ENCODE measurements at places on chromosomes 13 and 19.

DNA sequence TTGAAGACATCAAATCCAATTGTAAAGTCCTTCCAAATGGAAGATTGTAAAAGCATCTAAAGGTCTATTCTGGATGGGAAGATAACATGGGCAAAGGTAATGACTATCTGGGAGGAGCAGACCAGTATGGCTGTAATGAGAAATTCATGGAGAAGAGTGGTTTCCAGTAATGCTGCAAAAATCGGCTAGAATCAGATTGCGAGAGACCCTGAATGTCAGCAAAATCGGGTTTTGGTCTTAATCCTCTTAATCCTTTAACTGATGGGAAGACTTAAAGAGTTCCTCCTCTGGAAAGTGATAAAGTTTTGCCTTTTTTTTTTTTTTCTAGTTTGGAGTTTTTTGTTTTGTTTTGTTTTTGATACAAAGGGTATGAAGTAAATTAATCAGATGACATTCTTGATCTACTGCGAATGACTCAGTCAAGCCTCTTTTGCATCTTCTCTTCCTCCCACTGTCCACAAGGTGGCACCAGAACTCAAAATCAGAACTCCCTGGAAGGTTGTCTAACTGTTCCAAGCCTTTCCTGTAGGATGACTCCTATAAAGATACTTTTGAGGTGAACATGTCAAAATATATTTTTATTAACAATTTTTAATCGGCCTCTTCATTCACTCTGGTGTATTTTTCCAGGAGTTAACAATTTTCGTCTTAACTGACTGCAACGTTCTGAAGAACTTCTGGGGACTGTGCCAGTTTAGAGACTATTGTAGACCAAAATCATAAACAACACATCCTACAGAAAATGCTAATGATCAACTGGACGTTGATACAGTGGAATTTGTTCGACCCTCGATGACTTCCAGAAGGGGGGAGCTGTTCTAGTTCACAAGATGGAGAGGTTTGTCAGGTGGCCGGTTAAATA lies 213.3 kb upstream of the MIR17HG start:
- H3K4me1 ChIP-seq, result no peaks in the 10 kb centered on the region
- no peaks in the 10 kb centered on the region for H3K36me3 ChIP-seq
- peaks cover 9% of the 10 kb centered on the region for H3K27me3 ChIP-seq
- no peak for DNase-seq
- no peak overlapping the region for H3K27ac ChIP-seq

GRCh38 chr19:49071860-49072547 lies 495 bp downstream of the KCNA7 start:
- no peak overlapping the region for H3K27ac ChIP-seq
- peaks cover 76% of the 10 kb centered on the region for H3K27me3 ChIP-seq
- peaks cover 9% of the 10 kb centered on the region for H3K36me3 ChIP-seq
- H3K4me3 ChIP-seq, result peak overlapping the region; percentile 61
- no peak for DNase-seq

- no peaks in the 10 kb centered on the region for H3K27me3 ChIP-seq
- H3K4me1 ChIP-seq, result peaks cover 1% of the 10 kb centered on the region
Observed at GRCh38 chr19:2255982-2256685, at the start of gene JSRP1. Gene JSRP1 (minus strand): TSS chr19:2256417. CDS start chr19:2255314, 1,103 bp downstream.

GRCh38 chr13:94622344-94622743 lies 20.7 kb downstream of the GPR180 start:
- DNase-seq, result no peak
- H3K4me1 ChIP-seq, result no peaks in the 10 kb centered on the region
- H3K36me3 ChIP-seq, result peaks cover 73% of the 10 kb centered on the region
- H3K4me3 ChIP-seq, result no peak overlapping the region
- H3K27ac ChIP-seq, result no peak overlapping the region

DNA sequence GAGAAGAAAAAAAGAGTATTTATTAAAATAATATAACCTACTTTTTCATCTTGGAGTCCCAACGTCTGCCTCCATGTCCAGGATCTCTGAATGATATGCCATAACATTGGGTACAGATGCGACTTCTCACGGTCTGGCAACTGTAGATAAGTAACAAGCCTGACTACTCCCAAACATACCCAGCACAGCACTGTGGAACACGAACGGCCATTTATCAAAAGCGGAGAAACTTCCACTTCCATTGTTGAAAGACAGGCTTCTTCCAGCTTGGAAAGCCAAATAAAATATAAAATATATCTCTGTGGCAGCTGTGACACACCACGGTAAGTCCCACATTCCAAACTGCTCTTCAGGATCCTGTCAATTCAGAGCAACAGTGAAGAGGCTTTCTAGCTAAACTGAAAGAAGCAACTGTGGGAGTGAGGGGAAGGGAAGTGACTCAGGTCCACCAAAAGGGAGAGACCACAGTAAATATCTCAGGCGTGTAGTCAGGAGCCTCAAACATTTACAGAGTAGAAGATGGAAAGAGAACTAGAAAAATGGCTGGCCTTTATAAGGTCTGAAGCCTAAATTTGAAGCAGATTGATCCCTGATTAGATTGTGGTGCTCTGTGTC lies 331.7 kb downstream of the LIG4 start:
- H3K4me3 ChIP-seq, result no peak overlapping the region
- H3K27ac ChIP-seq, result no peak overlapping the region
- H3K36me3 ChIP-seq, result peaks cover 3% of the 10 kb centered on the region
- DNase-seq, result no peak
- no peaks in the 10 kb centered on the region for H3K4me1 ChIP-seq
- H3K27me3 ChIP-seq, result no peaks in the 10 kb centered on the region

DNA sequence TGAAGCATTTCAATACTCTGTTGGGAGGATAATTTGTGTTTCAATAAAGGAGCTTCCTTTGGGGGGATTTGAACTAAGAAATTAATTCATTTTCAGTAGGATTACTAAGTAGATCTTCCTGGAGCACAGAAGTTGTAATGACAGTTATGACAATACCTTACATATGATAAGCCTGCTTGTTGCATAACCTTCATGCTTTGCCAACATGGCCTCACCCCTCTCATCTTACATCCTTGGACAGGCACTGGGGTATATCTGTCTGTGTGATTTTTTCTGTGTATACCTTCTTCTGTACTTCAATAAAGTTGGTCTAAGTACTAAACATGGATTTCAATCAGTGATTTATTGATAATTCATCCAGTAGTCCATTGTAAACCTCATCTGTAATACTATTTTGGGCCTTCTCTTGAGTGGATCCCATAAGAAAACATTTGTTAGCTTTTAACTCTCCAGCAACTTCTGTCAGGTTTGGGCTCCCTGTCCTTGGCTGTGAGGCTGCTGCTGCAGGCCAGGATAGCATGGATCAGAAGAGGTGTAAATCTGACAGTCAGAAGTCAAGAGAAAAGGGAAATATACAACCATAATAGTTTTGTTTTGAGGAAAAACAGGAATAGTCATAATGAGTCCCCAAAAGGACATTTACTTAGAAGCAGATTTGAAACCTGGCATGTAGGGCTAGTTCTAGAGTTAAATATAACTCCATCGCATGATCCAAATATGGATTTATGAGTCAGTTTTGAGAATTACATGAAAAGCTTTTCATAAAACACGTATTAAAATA lies 422.2 kb downstream of the KLF5 start:
- H3K27me3 ChIP-seq, result no peaks in the 10 kb centered on the region
- H3K4me3 ChIP-seq, result no peak overlapping the region
- no peak overlapping the region for H3K27ac ChIP-seq
- DNase-seq, result no peak

DNA sequence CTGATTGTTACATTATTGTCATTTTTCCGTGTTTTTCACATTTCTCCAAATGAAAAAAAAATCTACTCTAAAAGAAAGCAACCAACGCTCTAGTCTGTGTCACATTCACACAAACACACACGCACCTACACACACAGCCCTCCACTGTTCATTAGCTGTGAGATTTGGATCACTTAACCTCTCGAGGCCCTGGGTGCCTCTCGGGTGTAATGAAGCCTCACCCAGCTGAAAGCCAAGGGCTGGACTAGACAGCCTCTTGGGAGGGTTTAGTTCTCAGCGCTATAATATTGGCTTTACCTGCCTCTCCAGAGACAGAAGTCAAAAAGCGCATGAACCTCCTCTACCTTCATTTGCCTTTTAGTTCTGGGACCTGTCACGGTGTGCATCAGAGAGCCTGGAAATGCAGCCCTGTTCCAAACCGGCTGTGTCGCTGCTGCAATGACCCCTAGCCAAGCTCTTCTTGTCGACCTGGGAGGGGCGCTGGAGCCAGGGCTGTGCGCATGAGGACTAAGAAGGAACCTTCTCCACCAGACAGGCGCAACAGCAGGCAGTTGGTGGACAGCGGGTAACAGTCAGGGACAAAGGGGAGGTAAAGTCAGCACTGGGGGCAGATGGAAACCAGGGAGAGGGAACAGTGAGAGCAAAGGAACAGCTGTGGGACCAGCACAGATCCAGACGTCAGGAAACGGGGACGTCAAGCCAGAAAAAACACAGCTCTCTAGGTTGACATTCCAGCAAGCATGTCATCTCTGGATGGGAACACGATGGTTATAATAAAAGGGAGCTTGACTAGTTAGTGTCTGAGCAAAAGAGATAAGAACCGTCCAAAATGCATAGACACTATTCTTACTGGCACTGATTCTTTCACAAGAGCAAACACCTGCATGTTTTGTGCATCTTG lies 375.9 kb downstream of the EFNB2 start:
- no peak for DNase-seq
- no peaks in the 10 kb centered on the region for H3K4me1 ChIP-seq
- no peaks in the 10 kb centered on the region for H3K36me3 ChIP-seq
- no peaks in the 10 kb centered on the region for H3K27me3 ChIP-seq
- no peak overlapping the region for H3K27ac ChIP-seq
- H3K4me3 ChIP-seq, result no peak overlapping the region

GRCh38 chr13:33319859-33320258 lies 34.3 kb upstream of the STARD13 start:
- no peaks in the 10 kb centered on the region for H3K36me3 ChIP-seq
- H3K27ac ChIP-seq, result no peak overlapping the region
- no peak overlapping the region for H3K4me3 ChIP-seq
- peaks cover 13% of the 10 kb centered on the region for H3K27me3 ChIP-seq
- no peaks in the 10 kb centered on the region for H3K4me1 ChIP-seq
- no peak for DNase-seq

DNA sequence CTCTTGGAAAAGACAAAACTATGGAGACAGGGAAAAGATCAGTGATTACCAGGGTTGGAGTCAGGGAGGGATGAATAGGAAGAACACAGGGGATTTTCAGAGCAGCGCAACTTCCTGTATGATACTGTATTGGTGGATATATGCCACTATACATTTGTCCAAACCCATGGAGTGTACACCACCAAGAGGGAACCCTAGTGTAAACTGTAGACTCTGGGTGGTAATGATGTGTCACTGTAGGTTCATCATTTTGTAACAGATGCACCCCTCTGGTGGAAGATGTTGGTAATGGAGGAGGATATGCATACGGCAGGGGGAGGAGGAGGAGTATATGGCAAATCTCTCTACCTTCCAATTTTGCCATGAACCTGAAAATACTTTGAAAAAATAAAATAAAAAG lies 68.1 kb downstream of the UFM1 start:
- peaks cover 5% of the 10 kb centered on the region for H3K4me1 ChIP-seq
- peaks cover 3% of the 10 kb centered on the region for H3K27me3 ChIP-seq
- no peak overlapping the region for H3K4me3 ChIP-seq

DNA sequence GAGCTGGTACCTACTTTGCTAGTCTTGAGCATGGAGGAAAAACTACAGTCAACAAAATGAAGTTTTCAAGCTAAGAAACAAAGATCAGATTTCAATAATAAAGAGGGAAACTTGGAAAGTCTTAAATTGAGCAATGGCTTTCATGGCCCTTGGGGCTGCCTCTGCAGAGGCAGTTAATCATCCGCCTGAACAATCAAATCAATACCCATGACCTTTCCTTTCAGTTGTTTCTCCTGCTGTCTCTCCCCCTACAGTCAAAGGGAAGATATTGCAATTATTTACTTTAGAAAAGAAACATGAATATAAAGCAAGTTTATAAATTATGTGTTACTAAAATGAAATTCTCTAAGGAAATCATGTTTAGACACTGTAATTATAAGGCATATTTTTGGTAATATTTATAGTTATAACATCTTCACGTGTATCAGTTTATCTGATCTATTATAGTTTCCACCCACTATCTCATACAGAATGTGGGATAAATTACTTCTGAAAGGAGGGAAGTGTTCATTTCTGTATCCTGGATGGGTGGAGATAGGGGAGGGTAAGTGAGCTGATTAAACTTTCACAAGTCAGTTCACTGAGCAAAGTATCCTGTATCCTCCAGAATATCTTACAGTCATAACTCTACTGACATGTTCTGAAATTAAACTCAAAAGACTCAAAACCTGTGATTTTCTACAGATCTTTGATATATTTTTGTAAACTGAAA lies 72.4 kb upstream of the TSC22D1 start:
- DNase-seq, result no peak
- no peak overlapping the region for H3K4me3 ChIP-seq
- H3K27me3 ChIP-seq, result peaks cover 11% of the 10 kb centered on the region
- no peaks in the 10 kb centered on the region for H3K36me3 ChIP-seq
- no peaks in the 10 kb centered on the region for H3K4me1 ChIP-seq
- H3K27ac ChIP-seq, result no peak overlapping the region

- no peaks in the 10 kb centered on the region for H3K4me1 ChIP-seq
- no peaks in the 10 kb centered on the region for H3K27me3 ChIP-seq
- H3K36me3 ChIP-seq, result no peaks in the 10 kb centered on the region
- no peak overlapping the region for H3K27ac ChIP-seq
- DNase-seq, result no peak
Observed at GRCh38 chr13:70755456-70755855, 647.2 kb upstream of the KLHL1 start.

DNA sequence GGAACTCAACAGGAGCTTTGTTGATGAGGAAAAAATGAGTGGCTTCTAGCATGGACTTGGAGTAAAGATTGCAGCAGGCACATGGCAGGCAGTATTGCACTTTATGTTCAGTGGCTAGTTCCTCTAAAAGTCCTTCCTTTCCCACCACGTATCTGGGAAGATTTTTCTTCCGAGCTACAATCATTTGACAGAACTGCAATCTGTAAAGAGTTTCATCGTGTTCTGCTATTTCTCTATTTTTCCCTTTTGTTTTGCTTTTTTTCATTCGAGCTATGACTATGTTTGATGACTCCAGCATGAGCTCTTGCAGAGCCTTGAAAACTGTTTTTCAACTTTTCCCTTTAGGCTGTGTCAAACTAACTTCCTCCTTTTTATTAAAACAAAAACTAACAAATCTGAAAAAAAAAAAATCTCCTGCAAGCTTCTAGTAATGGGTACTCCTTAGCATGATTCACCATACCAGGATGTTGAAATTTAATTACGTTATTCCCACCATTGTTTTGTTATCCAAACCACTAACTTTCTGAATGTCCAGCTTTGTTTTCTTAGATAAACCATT lies 12.3 kb downstream of the CLDN10 start:
- no peak overlapping the region for H3K27ac ChIP-seq
- no peak for DNase-seq
- no peaks in the 10 kb centered on the region for H3K4me1 ChIP-seq
- no peaks in the 10 kb centered on the region for H3K36me3 ChIP-seq
- peaks cover 8% of the 10 kb centered on the region for H3K27me3 ChIP-seq

DNA sequence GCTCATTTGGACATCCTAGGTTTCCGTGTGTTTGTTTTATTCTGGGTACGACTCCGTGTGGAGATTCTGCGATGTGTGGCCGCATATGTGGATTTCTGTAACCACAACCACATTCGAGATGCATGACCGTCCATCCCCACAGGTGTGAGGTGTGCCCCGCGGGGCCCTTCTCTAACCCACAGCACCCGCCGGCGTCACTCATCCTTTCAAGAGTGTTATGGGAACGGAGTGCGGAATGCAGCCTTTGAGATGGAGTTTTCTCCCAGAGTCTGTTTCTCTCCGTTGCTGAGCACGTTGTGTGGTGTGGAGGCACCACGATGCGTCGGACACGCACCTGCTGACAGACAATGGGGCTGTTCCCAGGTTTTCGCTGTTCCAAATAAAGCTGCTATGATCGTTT lies 40.0 kb downstream of the C13orf46 start:
- H3K4me3 ChIP-seq, result peak overlapping the region; percentile 40
- no peak overlapping the region for H3K27ac ChIP-seq
- H3K4me1 ChIP-seq, result peaks cover 10% of the 10 kb centered on the region
- H3K36me3 ChIP-seq, result no peaks in the 10 kb centered on the region
- peaks cover 2% of the 10 kb centered on the region for H3K27me3 ChIP-seq
- DNase-seq, result no peak

Data from naive thymus-derived CD8-positive, alpha-beta T cell (primary cell).